ENCODE measurements at places on chromosomes 1 and 21.

GRCh38 chr1:157105988-157106812 lies 6.6 kb upstream of the ETV3L start:
- no peak for DNase-seq

GRCh38 chr1:238052496-238053266 lies 162.0 kb upstream of the ZP4 start:
- no peak for DNase-seq

DNA sequence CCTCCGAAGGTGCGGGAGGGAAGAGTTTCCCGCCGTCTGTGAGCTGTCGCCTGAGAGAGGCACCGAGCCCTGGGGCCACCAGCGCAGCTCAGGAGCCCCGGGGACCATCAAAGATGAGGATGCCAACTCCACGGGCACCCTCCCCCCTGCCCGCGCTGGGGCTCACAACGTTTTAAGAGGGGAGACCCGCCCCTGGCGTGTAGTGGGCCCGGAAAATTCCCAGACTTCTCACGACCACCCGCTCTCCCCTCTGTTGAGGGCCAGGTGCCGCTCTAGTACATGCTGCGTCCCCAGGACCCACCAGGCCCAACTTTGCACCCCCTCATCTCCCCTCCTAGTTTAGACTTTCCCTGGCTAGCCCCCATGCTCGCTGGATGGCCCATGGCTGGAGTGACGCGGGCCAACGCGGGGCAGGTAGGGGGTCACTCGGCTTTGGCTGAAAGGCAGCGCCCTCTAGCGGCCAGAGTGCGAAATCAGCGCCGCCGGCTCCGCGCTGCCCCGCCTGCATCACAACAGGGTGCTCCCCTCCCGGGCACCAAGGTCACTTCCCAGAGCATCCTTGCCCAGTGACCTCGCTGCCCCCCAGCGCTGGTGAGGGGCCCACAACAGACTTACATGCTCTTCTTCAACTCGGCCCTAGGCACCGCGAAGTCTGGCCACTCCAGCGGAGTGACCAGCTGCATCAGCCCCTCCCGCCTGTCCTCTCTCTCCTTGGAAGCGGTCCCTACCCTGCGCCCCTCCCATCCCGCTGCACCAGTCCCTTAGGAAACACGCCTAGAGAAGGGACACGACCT lies 1.8 kb downstream of the CD160 start:
- DNase-seq = no peak

DNA sequence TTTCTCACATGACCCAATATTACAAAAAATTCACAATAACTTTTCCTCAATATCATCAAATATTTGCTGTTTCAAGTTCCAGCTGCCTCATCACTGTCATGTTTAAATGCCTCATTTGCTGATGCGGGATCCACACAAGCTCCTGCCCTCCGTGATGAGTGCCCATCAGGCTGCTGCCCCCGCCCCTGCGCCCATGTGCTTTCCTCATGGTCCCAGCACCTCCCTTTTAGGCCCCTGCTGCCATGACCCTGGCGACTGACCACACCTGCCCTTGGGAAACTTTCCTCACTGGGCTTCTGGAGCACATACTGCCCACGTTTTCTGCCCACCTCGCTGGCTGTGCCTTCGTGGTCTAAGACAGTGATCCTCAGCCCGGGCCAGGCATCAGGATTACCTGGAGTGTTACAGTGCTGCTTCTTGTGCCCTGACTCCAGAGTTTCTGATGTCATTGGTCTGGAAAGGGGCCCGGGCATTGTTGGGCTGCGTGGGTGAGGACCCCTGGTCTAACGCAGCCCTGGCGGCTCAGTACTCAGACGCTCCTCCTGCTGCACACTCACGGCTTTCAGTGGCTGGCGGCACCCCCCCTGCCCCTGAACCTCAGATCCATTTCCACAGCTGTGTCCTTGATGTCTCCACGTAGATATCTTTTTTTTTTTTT lies 20.5 kb downstream of the PLEKHM2 start:
- no peak for DNase-seq

DNA sequence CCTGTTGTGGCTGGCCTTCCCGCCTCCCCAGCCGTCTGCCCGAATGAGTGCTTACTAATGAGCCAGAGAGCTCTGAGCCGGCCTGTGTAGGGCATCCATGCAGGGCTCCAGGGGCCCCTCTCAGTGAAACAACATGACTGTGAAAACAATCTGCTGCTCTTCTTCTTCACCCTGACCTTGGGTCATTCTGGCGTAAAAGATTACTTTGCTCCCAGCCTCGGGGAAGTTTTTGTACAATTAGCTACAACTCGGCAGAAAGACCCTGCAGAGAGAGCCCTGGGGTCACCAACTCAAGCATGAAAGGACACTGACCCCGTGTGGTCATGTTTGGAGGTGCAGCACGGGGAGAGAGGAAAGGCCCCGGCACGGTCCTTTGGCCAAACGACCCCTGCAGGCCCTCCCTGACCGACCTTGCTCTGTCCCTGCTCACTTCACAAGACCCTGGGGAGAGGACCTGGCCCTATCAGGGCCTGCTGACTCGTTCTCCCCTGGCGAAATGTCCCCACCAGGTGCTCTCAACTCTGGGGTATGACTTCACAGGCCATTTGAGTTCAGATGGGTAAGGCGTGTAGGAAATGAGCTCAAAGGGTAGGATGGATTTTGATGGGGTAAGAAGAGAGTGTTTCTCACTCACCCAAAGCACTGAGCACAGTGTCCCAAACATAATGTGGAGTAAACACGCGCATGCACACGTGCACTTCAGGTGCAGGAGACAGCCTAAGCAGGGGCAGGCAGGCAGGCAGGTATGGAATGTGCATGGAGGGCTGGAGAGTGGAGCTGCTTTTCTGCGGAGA lies 22.9 kb upstream of the FAM20B start:
- no peak for DNase-seq

DNA sequence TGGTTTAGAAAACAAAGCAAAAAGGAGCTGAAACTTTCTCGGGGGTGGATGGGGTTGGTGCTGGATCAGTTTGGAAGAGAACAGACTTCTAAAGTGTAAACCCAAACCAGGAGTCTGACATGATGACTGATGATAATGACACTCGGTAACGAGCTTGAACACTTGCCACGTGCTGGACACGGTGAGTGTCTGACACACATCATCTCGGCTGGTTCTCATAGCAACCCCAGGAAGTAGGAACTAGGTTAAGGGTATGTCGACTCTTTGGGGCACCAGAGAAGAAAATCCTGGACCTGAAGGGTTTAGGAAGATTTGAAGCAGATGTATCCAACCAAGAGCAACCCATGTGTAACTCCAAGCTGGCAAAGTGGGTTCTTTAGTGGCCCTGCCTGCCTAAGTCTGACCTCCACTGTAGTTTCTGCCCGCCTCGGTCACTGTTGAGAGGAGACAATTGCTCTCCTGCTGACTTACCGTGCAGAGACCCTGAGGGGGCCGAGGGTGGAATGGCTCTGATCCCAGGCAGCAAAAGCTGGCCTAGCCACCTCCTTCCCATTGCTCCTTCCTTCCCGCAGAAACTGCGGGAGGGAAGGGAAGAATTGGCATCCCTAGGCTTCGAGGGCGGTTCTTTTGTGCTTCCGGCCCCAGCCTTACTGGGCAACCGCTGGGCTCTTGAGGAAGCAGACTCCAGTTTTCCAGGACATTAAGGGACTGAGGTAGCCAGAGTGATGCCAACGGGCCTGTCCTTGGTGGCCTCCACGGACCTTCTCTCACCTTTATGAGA lies 156.0 kb downstream of the TOMM20 start:
- no peak for DNase-seq

All from glomerular endothelial cell (primary cell).